NCI-H2171 (cell line): ENCODE measurements at places on chromosomes 1 and 21.

DNA sequence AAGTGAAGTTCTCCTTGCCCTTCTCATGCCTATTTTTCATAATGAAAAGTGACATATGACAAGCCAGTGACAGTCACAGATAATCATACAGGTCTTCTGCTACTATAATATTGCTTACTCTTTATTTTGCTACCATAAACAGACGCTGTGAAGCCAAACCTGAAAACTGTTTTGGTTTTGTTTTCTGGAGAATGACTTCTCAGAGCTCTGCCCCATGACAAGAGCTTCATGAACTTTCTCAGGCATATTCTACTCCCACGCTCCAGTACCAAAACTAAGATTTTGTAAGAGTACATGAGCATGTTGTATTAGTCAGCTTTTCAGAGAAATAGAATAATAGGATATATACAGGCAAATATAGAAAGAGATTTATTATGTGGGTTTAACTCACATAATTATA is 64.3 kb upstream of the VTCN1 start:
- no peak for DNase-seq

DNA sequence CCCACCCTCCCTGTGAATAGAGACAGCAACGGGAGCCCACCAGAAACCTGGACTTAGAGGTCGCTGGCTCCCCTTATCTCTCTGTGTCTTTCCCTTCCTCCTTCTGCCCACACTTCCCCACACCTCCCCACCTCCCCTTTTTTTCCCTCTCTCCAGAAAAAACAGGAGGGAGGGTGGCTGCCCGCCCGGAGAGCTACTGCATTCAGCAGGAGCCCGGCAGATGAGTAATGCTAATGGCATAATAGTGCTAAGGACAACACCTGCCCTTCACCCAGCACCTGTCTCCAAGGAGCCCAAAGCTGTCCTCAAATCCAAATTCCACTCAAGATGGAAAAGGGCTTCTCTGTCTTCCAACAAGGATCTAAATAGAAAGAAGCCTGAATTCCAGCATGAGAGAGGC is 11.4 kb upstream of the PRELP start:
- no peak for DNase-seq

- peak; percentile 91 for DNase-seq
These were observed 64.1 kb downstream of the DDR2 start for GRCh38 chr1:162696286-162696862.

GRCh38 chr1:993379-993995 is 6.4 kb downstream of the HES4 start:
- no peak for DNase-seq

DNA sequence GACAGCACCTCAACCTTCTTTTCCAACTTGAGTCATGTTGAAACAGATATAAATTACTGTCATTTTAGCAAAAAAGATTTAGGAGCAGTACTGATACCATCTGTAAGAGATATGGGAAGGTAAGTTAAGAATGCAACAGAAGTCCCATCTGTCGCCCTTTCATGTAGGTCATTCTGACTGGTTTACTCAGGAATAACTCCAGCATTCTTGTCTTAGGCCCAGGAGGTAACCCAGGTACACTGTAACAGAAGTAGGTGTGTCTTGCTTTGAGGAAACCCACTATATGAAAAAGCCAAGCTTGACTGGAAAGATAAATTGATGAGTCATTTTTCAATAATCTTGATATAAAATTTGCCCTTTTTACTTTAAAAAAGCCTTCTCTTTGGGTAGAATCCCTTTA is 35.4 kb downstream of the PGM1 start:
- peak; percentile 32 for DNase-seq

DNA sequence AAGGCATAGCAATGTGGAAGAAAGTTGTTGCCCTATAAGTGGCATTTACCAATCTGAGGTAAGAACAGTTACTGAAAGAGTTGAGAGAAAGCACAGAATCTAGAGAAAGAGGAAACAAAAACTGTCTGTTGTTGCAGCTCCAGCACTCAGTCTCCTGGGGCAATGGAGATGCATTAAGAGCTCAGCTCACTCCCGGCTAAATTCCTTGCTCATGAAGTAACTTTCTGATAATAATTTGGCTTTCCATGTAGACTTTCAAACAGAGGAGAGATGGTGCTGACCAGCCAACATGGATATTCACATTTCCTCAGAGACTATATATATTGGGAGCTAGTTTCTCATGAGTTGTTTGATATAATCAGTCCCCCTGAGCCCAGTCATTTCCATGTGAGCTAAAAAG is 135.3 kb downstream of the GDAP2 start:
- DNase-seq: no peak

DNA sequence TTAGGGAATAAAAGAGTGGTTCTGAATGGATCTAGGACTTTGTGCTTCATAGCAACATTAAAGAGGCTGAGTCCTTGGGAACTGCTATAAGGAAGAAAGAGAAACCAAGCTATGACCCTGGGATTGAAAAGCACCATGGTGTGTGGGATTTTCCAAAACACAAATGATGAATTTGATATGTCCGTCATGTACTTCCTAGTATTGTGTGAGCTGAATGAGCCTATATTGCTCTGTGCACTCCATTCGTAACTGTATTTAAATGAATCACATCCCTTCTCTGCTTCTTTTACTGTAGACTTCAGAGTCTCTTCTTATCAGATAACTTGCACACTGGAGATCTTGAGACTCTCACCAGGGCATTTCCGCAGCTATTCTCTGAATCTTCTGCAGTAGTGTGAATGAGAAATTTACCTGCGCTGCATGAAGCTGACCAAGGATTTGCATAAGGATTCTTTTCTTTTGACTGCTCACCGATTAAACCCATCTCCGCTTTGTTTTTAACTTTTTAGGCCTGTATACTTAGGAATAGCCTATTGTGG is 23.1 kb upstream of the OR10J4 start:
- DNase-seq: no peak

DNA sequence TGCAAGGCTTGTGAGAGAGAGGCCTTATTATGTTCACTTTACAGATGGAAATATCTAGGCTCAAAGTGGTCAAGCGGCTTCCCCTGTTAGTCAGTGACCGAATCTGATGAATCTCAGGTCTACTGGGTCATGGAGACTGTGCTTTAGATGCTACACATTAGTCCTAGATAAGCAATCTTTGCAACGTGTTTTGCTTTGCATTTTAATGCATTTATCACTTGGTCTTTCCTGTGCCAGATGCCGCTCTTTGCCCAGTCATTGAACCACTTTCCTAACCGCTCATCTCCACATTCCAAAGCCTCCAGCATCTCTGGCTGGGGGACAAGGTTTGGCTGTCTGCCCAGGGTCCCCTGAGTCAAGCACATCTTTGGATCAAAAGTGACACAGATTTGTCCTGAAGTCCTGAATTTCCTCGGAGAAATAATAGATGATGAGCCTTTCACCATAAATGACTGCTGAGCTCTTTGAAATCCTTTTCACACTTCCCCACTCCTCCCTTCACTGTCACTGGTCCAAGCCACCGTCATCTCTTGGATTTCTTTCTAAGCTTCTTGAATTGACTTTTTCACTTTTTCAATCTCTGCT is 96.0 kb upstream of the USP24 start:
- no peak for DNase-seq

- peak; percentile 77 for DNase-seq
These were observed 152.7 kb upstream of the NEGR1 start for GRCh38 chr1:72435025-72435424.

DNA sequence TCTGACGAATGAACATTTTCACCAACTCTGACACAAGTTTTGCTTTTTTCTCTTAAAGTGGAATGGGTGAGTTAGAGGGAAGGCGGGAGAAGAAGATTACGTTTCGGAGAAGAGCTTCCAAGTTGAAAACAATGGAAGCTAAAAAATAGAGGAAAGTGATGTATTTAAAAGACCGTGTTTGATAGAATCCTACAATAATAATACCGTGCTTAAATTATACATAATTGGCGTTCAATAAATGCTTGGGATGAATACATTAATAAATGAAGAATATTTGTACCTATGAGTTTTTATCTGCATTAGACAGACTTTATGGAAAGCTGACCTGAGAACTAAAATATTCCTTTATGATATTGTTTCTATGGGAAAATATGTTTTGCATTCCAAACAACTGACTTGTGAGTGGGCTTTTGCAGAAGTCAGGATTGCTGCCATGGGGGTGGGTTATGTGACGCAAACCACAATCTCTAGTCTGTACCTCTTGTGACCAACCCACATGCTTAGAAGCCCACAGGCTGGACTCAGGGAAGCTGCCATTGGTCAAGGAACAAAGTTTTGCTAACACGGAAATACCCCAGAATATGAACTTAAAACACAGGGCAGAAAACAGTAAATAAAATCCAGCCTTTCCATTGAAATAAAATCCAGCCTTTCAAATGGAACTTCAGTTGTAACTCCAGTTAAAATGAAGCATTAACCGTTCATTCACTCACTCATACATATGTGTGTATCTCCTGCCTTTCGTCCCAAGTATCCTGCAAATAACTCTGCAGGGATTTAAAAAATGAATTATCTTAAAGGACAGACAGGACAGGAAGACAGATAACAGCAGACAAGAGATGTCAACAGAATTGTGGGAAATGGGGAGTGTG is 21.3 kb upstream of the ATF3 start:
- DNase-seq: no peak

DNA sequence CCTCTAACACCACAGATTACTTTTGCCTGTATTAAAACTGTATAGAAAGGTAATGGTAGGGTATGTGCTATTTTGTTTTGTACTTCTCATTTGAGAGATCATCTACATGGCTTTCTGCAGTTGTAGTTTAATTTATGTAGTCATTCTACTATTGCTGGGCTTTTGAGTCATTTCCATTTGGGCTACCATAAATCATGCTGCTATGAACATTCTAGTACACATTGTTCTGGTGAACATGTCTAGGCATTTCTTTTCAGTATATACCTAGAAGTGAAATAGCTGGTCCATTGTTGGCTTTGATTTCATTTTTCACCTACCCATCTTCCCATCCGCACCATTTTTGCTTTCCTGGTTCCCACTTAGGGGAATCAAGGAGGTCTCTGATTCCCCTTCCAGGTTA is 18.7 kb downstream of the EDN2 start:
- DNase-seq: no peak
